Occipital lobe (tissue), 3 donors: ENCODE measurements at places on chromosomes 5 and 9. TPM values are rescaled to one million over a fixed set of nuclear protein-coding genes. Genes with fewer than 3 reads are reported as not detected.

The PTGS1 gene
- 0.47 TPM for total RNA-seq

The SLC12A2 gene
- 59.1 TPM for total RNA-seq

The SPEF2 gene
- 9.0 TPM for total RNA-seq

The DDX4 gene
- total RNA-seq: not detected

The RGS7BP gene
- total RNA-seq: 17.6 TPM

The SEMA6A gene
- 24.2 TPM for total RNA-seq

The SH3TC2 gene
- total RNA-seq: 1.6 TPM

The CER1 gene
- total RNA-seq: not detected

The RNF224 gene
- total RNA-seq: not detected

The UNC5A gene
- total RNA-seq: 8.3 TPM

The PCDHA2 gene
- 11.5 TPM for total RNA-seq

The TRAF1 gene
- 2.5 TPM for total RNA-seq

The UGT3A2 gene
- total RNA-seq: 0.16 TPM

The TMEM252 gene
- not detected for total RNA-seq

The FAM169A gene
- total RNA-seq: 90.6 TPM
